ENCODE measurements at places on chromosomes 6 and 20. TPM values are rescaled to one million over a fixed set of nuclear protein-coding genes. Genes with fewer than 3 reads are reported as not detected.

GRCh38 chr6:137799950-137800568 is 67.0 kb upstream of the TNFAIP3 start:
- peak; percentile 50 for DNase-seq

DNA sequence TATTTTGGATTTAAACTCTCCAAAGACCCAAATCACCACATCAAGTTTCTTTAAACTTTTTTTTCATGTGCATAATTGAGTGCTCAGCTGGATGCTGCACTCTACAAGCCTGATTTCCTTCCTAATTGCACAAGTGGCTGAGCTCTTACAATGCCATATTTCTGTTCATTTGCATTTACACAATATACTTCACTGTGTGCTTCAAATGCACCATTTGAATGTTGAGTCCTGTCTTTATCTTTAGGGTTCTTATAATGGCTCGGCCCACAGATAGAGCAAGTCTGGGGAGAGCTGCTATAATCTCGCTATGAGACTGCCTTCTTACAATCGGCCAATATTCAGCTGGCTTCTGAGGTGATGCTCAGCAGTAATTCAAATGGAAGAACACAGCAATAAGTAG is 200.6 kb upstream of the MAP3K7 start:
- no peak for DNase-seq

GRCh38 chr6:95248499-95248898 is 328.8 kb upstream of the MANEA start:
- DNase-seq: no peak

The ACSS1 gene
- 0.08 TPM for total RNA-seq

The ADTRP gene
- total RNA-seq: 11.6 TPM

DNA sequence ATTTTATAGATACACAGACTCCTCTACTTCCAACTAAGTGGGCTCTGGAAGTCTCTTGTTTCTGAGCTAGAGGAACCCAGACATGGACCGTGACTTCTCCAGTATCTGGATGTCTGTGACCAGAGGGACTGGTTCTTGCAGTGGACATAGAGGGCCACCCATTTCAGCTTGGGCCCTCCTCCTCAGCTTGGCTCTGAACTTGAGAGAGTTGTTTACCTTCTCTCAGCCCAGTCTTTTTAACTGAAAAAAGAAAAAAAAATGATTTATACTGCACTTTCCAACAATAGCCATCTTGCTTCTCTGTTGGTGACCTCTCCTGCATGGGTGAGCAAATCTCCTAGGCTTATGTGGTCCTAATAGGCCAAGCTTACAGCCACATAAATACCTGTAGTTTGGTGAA is 60.3 kb upstream of the TMEM181 start:
- DNase-seq: no peak

GRCh38 chr6:143939364-143939763 is 68.7 kb downstream of the PLAGL1 start:
- no peak for DNase-seq

DNA sequence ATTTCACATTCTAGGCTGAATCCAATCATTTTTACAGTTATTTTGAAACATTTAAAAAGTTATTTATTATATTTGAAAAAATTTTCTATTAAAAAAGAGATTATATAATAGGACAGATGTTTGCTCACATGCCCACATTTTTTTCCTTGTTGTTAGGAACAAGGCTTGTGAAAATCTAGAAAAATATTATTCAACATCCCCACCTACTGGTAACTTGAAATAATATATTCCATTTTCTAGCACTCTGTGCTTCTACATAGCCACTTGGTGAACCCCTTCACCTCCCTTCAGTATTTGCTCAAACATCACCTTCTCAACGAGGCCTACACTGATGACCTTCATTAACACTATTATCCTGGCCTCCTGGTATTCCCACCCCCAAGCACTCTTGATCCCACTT is 18.3 kb upstream of the GPRC6A start:
- DNase-seq: peak; percentile 51

GRCh38 chr6:24761193-24761835 is 13.4 kb upstream of the GMNN start:
- DNase-seq: peak; percentile 29

The EPPIN gene
- total RNA-seq: not detected

- no peak for DNase-seq
Measured at GRCh38 chr20:50585214-50585613, 75.0 kb downstream of the PTPN1 start.

The OR12D3 gene
- total RNA-seq: not detected

The PTCRA gene
- total RNA-seq: not detected

GRCh38 chr6:16503241-16503775 is 258.0 kb downstream of the ATXN1 start:
- no peak for DNase-seq

DNA sequence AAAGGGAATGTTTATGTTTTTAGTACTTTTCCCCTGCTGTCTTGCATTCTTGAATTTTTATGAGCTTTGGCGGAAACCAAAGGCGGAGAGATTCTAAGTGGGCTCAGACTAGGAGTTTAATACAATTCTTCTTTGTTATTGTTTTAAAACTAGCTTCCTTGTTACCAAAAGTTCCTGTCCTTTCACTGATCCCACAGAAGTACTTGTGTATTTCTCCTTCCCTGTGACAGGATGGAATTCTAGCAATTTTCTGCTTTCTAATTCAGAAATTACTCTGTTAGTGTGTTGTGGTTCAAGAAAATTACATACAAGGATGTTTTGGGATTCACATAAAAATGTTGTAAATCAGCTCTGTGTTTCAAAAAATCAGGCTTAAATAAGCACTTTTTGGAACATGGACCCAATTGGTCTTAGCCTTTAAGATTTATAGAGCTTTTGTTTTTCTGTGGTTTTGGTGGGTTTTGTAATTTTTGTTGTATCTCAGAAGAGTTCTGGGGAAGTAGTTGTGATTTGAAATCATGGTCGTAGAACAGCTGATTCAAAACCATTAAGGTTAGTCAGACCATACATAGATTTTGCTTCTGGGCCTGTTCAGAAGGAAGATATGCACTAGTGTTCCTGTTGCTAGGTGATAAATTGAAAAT is 17.6 kb upstream of the CTAGE9 start:
- no peak for DNase-seq

- no peak for DNase-seq
Measured at GRCh38 chr20:16926626-16927430, 178.7 kb downstream of the OTOR start.

The IYD gene
- total RNA-seq: 0.02 TPM

The SLC17A2 gene
- not detected for total RNA-seq

GRCh38 chr20:48042628-48043027 is 257.3 kb upstream of the SULF2 start:
- DNase-seq: no peak

DNA sequence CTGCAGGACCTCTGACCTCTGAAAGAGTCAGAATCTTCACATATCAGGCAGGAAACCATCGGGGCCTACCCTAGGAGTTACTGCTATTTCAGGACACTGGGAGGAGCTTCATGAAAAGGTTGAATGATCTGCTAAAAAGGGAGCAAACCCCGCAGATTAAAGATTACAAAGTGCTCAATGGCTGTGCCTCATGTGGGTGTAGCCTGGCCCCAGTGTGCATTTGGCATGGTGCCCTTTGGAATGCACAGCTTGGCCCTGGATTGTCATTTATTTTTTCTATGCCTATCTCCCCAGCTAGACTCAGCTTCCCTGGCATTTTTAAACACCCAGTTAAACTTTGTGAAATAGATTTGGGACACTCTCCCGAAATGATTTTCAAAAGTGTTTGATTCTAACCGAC is 368.5 kb upstream of the SPTLC3 start:
- DNase-seq: no peak

DNA sequence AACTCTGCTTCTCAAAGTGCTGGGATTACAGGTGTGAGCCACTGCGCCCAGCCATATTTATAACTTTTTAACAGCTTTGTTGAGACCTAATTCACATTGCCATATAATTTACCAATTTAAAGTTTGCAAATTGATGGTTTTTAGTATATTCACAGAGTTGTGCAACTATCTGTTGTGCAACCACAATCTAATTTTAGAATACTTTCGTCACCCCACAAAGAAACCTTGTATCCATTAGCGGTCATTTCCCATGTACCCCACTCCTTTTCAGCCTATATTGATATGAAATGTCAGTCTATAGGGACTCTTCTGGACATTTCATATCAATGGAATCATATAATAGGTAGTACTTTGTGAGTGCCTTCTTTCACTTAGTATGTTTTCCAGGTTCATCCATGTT is 55.8 kb downstream of the FOXO3 start:
- DNase-seq: no peak

The SIM1 gene
- not detected for total RNA-seq

The SEL1L2 gene
- total RNA-seq: not detected

GRCh38 chr6:100663219-100663863 is 198.6 kb upstream of the SIM1 start:
- DNase-seq: peak; percentile 84

GRCh38 chr6:111198841-111199240 is 111.5 kb downstream of the SLC16A10 start:
- no peak for DNase-seq

- no peak for DNase-seq
Measured at GRCh38 chr20:39944861-39945260, 744.2 kb downstream of the MAFB start.

The ARMC12 gene
- not detected for total RNA-seq

The ZFP64 gene
- total RNA-seq: 14.6 TPM

GRCh38 chr20:4569865-4570264 is 151.8 kb upstream of the PRND start:
- no peak for DNase-seq

GRCh38 chr6:4790158-4790899 is 14.1 kb downstream of the CDYL start:
- DNase-seq: no peak

The TCF21 gene
- total RNA-seq: 0.03 TPM

The ORC3 gene
- 21.5 TPM for total RNA-seq

GRCh38 chr20:44097521-44098255 is 89.3 kb downstream of the JPH2 start:
- DNase-seq: no peak

DNA sequence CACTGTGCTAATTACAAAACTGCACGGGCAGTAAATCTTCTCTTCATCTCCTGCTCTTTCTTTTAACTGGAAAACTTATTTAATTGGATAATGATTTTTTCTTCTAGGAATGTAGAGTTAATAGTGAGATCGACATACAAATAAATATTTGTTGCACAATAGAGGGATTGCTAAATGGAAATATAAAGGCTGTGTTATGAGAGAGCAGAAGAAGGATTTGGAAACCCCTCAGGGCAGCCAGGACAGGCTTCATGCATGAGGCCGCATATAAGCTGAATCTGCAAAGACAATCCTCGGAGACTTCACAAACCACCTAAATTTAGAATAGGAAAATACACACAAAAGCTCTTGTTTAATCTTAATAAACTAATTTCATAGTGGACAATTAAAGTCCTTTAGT is 2.9 kb upstream of the TAAR1 start:
- DNase-seq: no peak

DNA sequence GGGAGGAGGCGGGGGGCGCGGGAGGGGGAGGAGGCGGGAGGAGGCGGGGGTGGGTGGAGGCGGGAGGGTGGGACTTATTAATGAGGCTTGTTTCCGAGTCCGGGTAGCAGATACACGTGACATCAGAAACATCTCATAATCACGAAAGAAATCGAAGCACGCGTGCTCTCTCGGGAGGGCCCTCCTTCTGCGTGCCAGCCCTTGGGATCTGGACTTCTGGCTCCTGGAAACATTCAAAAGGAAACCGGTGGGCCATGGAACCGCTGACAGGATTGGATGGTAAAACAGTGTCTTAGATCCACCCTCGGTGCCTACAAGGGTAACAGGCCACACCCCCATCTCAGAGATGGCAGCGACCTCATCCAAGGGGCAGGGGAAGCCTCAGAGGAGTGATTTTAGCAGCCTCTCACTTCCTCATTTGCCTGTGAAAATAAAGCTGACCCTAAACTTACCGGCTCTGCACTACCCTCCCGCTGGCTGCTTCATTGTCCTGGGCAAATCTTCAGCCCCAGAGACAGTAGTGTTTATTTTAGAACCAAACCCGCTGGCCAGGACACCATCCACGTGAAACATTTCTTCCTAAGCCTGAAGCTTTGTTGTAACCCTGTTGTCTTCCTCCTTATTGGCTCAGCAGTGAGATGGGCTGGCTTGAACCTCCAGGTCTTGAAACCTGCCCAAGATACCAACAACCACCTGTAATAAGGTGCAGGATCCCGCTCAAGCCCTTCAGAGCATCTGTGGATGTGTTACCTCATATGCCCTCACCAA is 97.5 kb downstream of the PSMG4 start:
- peak; percentile 49 for DNase-seq

GRCh38 chr6:34729631-34730470 is 27.5 kb upstream of the SNRPC start:
- DNase-seq: no peak

GRCh38 chr20:58611236-58612030 is 39.6 kb upstream of the STX16 start:
- no peak for DNase-seq

The PGM3 gene
- total RNA-seq: 26.8 TPM

DNA sequence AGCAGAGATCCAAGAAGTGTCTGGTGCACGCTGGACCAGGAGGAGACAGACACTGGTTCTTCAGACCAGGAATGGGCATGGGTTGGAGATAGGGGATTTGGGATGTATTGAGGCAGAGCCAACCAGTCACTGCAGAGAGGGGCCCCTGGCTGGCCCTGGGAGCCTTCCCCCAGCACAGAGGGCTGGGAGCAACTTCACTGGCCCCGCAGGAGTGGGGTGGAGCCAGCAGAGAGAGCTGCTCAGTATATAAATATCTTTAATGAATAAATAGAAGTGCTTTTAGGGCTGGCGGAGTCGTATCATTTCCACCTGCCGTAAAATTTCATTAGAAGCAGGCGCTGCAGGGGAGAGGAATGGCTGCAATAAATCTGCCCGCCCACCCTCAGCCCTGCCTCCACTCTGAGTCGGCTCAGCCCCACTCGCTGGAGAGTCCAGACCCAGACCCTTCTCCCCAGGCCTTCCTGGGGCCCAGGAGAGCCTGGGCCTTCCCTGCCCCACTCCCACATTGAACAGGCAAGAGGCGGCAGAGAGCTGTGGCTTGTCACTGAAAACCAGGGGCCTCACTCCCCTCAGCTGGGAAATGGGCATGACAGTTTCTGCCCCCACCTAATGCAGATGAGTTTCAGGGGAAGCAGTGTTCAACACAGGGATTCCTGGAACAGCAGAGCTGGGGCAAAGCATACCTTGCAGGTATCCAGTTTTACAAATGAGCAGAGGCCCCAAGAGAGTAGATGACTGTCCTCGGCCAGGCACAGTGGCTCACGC is 23.9 kb upstream of the VSTM2L start:
- DNase-seq: no peak
